Activated T-helper 1 cell treated with anti-CD3 and anti-CD28 coated beads, Interleukin-12 subunit alpha, Interleukin-12 subunit beta, Interleukin-2, Interleukin-4 antibody, amounts not matched to agents 30 ng/mL and 10 ng/mL and 1 ng/mL, durations not matched to agents 14 hours and 24 hours and 36 hours (primary cell): ENCODE measurements at places on chromosomes 13 and 19.
A peak's percentile ranks its signal among the peaks of the same experiment; 100 is the strongest.

DNA sequence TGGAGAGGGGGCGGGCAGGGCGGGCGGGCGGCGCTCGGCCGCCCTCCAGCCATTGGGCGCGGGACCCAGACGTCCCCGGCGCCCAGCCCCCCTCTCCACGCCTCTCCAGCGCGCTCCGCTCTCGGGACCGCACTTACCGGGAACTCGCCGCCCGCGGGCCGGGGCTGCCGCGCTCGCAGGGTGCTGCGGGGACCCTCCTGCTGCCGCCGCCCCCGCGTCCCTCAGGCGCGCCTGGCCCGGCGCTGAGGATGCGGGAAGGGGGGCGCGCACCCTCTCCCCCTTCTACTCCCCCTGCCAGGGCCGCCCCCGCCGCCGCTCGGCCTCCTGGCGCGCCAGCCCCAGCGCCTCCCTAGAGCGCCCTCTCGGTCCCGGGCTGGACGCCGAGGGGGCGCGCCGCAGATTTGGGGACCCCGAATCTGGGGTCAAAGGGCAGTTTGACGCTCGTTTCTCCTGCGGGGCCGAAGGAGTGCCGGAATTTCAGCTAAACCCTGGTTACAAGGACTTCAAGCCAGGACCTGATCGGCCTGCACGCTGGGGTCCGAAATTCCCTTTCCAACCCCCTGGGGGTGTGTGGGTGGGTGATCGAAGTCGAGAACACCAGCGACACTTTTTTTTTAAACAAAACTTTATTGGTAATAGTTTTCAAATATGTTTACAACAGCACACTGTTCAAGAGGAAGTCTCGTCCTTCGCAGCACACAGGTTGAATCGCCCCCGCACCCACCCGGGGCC is 696 bp upstream of the SAMD1 start:
- peak; percentile 74 for DNase-seq

DNA sequence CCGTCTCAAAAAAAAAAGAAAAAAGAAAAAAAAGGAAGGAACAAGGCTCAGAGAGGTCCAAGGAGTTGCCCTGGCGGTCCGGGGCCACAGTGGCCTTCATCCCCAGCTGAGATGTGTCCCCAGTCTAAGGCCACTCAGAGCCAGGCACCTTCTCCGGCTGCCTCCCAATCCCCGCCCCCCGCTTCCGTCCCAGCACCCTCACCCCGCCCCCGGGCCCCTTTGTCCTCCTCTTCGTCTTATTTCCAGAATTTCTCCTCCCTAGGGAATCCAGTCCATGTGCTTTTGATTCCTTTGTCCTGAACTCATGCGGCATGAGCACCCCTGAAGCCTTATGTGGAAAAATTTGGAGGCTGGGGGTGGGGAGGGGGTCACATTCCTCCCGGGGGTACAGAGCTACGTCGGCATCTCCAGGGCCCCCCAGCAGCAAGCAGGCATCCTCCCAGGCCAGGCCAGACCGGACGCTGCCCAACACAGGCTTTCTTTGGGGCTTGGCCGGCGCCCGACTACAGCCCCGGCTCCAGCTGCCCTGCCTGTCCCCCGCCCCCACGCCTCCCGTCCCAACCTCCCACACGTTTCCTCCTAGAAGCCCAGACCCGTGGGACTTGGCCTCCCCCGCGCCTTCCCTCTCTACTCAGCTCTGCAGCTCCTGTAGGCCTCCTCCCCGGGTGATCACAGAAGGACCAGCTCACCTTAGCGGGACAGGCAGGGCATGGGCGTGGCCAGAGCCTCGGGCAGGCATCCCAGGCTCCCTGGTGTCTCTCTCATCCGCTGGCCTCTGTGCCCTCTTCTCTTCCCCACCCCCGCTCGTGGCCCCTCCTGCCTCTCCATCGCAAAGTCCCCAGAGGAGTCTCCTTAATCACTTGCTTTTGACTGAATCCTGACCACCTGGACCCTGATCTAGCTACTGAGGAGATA is 17.8 kb upstream of the ADGRE5 start:
- no peak for DNase-seq

DNA sequence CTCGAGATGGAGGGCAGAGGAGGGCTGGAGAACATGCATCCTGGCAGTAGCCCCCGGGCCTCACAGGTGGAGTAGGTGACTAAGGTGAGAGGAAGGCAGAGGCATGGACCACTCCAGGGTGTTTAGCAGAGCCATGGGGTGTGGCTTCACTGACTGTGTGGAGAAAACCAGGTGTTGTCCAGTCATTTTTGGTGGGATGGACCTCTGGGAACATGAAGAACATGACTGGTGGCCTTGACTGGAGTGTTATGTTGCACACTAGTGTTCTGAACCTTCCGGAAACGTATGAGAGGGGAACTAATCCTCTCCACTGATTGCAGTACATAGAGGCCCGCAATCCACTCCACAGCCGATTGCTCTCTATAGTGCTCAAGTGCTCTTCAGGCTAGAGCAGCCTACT is 16.9 kb downstream of the MED26 start:
- DNase-seq: no peak

DNA sequence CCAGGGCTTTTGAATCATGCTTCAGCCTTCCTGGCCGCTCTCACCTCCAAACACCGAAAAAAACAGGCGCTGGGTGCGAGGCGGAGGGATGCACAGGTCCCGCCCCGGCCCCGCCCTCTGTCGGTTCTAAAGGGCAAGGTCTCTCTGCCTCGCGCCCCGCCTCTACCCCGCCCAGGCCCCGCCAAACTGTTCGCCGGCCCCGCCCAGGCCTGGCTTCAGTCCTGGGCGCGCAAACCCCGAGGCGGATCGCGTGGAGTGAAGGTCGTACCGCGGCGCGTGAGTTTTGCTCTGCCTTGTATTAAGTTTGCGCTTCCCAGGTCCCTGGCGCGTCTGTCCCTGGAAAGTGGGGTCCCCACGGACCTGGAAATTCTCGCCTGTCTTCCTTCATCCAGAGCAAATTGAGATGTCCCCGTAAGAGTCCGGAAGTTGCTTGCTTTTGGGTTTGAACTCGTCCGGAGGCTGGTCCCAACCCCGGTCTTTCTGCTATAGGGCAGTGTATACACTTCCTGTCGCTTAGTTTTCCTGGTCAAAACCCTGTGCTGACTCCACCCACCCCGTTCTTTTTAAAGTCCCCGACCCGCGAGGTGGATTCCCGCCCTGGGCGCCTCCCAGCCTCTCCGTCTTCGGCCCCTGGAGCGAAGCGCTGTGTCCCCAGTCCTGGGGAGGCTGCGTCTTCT is 8.4 kb downstream of the ZNF808 start:
- peak; percentile 80 for DNase-seq

- no peak for DNase-seq
Observed at GRCh38 chr19:39014037-39014436, 18.3 kb downstream of the FBXO27 start.

DNA sequence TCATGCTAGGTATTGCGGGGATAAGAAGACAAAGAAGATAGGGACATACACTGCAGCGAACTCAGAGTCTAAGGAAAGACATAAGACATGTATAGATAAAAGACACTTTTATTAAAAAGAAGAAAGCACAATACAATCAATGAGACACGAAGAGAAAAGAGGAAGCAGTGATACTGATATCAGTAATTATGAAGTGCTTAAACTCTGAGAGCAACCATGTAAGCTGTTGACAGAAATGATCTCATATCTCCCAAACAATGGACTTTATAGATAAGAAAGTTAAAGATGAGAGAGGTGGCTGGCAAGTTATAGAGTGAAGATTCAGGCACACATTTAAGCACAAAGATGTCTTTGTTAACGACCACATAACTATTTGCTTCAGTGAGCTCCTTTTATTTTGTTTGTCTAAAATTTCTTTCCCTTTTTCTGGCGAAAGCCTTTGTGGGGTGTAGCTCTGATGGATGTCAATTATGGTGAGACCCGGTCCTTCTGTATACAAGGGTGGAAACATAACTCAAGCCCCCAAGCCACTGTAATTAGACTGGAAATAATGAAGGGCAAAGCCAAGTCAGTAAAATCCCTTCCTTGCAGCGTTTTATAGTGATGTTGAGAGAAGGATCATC is 818.0 kb upstream of the SLC10A2 start:
- DNase-seq: no peak

- DNase-seq: no peak
Observed at GRCh38 chr13:43374621-43375020, 351.2 kb downstream of the DNAJC15 start.

GRCh38 chr19:533364-534058 is 2.0 kb downstream of the CDC34 start:
- DNase-seq: no peak

- DNase-seq: no peak
Observed at GRCh38 chr13:30908416-30908980, 2.4 kb downstream of the MEDAG start.

GRCh38 chr19:10230861-10231611 is at the start of gene S1PR2:
Gene S1PR2, minus strand, starts transcription at chr19:10231331. Its CDS starts 6,426 bp downstream, at chr19:10224905.
- DNase-seq: peak; percentile 45

DNA sequence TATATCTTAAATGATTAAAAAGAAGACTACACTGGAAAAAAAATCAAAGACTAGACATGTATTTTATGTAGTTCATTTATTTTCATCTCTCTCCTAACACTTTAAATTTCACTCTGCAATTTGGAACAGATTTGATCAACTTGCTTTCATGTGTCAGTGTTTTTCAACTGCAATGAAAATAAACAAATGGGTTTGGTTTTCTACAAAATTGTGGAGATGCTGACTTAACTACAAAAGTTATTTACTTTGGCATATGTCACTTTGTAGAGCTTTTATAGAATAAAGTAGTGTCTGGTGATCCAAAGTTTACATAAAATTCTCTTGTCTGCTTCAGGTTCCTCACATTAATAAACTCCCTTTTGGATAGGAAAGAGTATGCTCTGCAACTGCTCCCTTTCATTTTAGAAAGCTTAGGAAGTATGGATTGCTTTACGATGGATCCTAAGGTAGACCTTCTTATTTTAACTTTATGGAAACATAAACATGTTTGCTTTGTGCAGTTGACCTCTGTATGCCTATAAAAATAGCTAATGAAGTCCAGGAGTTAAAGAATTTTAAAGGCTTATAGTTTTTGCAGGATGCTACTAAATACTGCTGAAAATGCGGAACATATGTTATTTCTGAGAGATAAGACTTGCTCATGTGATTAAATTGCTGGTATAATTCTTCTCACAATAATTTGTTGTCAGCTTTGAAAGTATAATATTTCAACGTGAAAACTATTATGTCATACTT is 815.9 kb downstream of the PCDH9 start:
- no peak for DNase-seq

DNA sequence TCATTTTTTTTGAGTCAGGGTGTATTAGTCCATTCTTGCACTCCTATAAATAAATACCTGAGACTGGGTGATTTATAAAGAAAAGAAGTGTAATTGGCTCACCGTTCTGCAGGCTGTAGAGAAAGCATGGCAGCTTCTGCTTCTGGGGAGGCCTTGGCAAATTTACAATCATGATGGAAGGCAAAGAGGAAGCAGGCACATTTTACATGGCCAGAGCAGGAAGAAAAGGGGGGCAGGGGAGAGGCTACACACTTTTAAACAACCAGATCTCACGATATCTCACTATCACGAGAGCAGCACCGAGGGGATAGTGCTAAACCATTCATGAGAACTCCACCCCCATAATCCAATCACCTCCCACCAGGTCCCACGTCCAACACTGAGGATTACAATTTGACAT is 44.5 kb upstream of the MIR17HG start:
- DNase-seq: no peak

- no peak for DNase-seq
Observed at GRCh38 chr13:36887758-36888521, 32.1 kb downstream of the SMAD9 start.

DNA sequence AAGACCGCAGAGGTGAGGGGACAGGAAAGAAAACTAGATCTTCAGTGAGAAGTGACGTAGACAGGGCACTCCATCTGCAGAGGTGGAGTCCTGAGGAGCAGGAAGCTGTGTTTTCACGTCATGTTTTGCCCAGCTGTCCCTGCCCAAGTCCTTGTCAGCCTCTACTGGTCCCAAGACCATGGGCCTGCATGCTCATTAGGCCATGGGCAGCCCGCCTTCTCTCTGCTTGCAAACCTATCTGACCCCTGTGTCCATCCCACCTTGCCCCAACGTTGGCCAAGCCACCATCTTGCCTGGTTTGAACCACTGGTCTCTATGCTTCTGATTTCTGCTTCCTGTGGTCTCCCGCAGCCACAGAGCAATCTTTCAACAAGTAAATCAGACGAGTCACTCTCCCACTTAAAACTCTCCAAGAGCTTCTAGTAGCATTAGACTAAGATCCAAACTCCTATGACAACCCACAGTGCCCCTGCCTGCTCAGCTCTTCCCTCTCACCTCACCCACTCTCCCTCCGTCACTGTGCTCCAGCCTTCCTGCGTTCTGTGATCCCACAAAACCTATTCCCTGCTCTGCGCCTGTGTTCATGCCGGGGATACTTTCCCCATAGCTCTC is 18.6 kb upstream of the CCNE1 start:
- DNase-seq: no peak

- DNase-seq: no peak
Observed at GRCh38 chr19:16111909-16112752, 442 bp downstream of the RAB8A start.

- DNase-seq: peak; percentile 55
Observed at GRCh38 chr19:47609906-47610894, 1.3 kb downstream of the BICRA start.

- DNase-seq: no peak
Observed at GRCh38 chr13:99119656-99120055, 81.0 kb upstream of the UBAC2 start.

GRCh38 chr19:28401739-28402424 is 811.1 kb downstream of the UQCRFS1 start:
- DNase-seq: no peak

- no peak for DNase-seq
Observed at GRCh38 chr19:56130006-56130405, 8.9 kb upstream of the ZNF787 start.

DNA sequence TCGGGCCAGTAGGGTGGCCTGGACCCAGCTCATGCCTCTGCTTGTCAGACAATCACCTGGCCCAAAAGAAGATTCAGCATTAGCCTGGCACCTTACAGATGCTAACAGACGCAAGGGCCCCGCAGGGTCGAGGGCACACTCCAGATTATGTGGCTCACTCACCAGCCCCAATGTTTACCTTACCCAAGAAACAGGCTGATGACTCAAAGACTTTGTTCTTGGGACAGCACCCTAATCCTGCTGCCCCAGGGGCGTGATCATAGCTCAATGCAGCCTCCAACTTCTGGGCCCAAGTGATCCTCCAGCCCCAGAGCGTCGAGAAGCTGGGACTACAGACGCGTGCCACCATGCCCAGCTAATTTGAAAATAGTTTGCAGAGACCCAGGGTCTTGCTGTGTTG is 9.8 kb downstream of the ECSIT start:
- DNase-seq: no peak

GRCh38 chr19:12478234-12478941 is 6.2 kb downstream of the ZNF709 start:
- DNase-seq: no peak

GRCh38 chr19:40744554-40745401 is 5.5 kb downstream of the ACTMAP start:
- no peak for DNase-seq
